ENCODE measurements at places on chromosomes 13 and 19.

- no peak for DNase-seq
Measured at GRCh38 chr19:47098608-47099007, 15.0 kb downstream of the ZC3H4 start.

DNA sequence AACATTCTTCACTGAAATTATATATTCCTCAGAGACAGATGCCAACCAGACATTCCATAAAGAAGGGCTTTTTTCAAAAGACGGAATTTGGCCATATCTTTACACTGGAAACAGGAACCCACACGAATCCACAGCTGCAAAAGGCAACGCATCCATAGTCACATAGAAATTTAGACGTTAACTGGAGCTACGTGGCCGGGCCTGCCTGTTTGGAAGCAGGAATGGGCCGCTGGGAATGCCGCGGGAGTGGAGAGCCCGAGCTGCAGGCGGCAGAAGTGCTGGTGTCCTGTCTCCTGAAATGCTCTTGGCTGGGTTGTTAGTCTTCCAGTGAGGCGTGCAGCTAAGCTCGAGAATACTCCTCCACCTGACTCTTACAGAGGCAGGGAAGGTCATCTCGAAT lies 122.2 kb downstream of the KL start:
- no peak for DNase-seq

DNA sequence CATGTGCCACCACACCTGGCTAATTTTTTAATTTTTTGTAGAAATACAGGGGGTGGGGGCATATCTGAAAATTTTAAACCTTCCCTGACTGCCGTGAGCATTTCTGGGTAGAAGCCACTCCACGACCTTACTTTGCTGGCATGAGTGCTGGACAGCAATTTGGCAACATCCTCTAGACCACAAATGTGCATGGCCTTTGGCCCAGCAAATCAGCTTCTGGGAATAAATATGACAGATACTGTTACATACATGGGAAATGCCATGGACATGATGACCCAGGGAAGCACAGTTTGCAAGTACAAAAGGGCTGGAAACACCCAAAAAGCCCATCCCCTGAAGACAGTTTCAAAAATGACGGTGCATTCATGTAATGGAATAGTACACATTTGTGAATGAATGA lies 3.2 kb upstream of the PVR start:
- DNase-seq = no peak

DNA sequence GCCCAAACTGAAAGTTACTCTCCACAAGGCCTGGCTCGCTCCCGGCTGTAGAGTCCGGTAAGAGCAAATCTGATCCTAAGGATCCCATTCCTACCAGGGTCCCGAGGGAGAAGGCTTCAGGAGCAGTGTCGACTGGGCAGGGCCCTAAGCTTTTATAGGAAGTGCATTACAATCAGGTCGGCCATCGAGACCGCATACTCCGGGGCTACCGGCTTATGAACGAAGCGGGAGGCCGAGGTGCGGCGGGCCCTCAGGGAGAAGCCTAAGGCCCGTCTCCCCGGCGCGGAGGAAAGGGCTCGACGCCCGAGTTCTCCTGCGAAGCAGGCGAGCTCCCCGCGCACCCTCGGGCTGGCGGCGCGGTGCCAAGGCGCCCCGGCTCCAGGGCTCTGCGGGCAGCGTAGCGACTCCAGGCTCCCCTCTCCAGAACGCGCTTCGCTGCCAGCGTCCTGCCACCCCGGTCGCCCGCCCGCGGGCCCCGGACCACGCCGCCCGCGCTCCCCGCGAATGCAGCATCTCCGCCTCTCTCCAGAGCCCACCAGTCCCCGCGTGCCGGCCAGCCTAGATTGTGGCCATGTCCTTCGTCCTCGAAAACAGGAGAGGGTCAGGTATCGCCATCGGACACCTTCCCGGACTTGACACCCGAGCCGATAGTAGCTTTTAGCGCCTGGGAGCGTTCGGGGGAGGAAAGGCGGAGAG lies 1.4 kb downstream of the EFNB2 start:
- DNase-seq = peak; percentile 48

DNA sequence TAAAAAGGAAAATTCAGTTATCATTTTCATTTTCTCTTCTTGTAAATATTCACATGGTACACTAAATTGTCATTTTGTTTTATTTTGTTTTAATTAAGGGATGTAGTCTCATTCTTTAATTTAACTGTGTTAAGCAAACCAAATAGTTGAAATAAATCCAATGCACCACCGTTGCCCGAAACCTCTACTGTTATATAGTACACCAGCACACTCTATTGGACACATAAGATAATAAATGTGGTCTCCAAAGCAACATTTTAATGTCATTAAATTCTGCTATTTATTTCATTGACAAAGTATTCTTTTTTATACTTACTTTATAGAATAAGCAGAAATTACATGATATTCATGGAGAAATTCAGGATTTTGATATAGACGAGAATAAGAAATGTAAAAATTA lies 156.4 kb upstream of the FREM2 start:
- no peak for DNase-seq
